RPMI8226 (cell line): ENCODE measurements at places on chromosomes 12 and 14.
A peak's percentile ranks its signal among the peaks of the same experiment; 100 is the strongest.

DNA sequence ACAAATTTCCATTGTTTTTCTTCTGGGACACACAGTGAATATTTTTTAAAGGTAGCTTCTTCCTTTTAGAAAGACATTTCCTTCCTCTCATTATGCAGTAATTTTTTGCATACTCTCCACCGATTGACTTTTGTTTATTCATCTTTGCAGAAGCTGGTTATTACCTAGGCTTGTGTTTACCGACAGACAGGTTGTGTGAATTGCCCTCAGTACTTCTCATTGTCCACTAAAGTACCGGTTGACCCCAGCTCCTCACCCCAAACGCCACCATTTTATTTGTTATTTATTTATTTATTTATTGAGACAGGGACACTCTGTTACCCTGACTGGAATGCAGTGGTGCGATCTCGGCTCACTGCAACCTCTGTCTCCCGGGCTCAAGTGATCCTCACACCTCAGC, 63.4 kb upstream of the MYL2 start:
- DNase-seq, result no peak

- DNase-seq, result no peak
Measured at GRCh38 chr12:24049101-24049500, 99.6 kb upstream of the SOX5 start.

- DNase-seq, result peak; percentile 89
Measured at GRCh38 chr12:32115404-32116104, 8.9 kb downstream of the BICD1 start.

DNA sequence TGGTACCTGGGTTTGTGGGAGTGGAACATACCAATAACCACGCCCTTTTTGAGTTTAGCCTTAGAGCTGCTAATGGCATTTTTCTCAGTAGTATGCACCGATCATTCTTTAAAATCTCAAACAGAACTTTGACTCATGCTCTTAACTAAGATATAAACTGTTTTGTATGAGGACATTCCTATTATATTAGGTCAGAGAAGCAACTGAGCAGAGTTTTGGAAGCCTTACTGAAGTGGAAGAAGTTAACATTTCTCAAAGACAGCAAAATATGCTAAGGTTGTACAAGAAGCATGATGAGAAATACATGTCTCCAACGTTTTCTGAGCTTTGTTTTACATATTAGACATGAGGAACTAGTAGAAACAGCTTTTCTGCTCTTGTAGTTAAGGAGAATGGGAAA, 819.2 kb downstream of the FSCB start:
- DNase-seq, result no peak

- DNase-seq, result no peak
Measured at GRCh38 chr14:77353469-77354141, 23.3 kb downstream of the TMED8 start.
